ENCODE measurements at places on chromosomes 3 and 15.

GRCh38 chr15:88906551-88906950 is 6.6 kb downstream of the MFGE8 start:
- DNase-seq, result no peak

GRCh38 chr3:56424336-56424735 is 43.9 kb downstream of the ERC2 start:
- no peak for DNase-seq

DNA sequence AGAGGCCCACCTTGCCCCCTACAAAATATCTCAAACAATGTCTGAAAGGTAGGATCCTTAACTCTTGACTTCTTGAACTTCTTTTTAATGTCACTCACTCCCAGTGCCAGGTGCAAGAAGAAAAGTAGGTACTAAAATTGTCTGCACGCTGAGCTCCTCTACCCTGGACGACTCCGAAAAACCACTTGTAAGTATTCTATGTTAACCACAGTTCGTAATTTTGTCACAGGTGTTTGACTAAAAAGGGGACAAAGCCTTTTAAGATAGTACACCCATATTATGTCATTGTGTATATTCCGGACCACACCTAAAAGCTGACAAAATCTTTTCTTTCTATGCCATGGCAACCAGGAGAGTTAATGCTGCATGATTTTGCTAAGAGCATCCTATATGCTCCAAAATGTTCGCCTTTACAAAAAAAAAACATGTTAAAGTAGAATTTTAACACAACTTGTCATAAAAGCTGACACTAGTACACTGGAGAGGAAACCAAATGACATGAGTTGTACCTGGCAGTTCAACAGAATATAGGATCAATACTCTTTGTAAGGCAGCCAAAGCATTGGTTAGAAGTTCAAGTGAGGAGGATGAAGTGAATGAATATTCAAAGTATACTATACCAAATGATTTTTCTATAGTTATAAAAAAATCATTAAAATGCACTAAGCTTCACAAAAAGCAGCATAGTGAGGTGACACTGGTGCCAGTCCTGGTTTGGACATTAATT is 210.5 kb downstream of the FOXP1 start:
- peak; percentile 23 for DNase-seq

DNA sequence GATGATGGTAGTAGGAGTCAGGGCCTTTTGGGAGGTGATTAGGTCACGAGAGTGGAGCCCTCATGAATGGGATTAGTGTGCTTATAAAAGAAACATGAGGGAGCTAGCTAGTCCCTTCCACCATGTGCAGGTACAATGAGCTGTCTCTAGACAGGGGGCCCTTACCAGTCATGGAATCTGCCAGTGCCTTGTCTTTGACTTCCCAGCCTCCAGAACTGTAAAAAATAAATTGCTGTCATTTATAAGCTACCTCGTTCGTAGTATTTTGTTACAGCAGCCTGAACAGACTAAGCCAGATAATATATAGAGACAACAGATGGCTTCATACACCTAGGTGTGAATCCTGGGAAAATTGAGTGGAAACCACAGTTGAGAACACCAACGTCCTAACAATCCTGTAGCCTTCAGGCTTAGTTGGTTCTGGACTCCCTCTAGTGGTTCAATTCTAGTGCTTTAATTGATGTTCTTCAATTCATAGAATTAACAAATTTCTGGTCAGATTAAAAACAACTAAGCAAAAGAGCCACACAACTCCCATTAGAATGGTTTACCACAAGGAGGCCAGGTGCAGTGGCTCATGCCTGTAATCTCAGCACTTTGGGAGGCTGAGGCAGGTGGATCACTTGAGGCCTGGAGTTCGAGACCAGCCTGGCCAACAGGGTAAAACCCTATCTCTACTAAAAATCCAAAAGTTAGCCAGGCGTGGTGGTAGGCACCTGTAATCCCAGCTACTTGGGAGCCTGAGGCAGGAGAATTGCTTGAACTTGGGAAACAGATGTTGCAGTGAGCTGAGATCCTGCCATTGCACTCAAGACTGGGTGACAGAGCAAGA is 21.3 kb upstream of the GATM start:
- peak; percentile 14 for DNase-seq

DNA sequence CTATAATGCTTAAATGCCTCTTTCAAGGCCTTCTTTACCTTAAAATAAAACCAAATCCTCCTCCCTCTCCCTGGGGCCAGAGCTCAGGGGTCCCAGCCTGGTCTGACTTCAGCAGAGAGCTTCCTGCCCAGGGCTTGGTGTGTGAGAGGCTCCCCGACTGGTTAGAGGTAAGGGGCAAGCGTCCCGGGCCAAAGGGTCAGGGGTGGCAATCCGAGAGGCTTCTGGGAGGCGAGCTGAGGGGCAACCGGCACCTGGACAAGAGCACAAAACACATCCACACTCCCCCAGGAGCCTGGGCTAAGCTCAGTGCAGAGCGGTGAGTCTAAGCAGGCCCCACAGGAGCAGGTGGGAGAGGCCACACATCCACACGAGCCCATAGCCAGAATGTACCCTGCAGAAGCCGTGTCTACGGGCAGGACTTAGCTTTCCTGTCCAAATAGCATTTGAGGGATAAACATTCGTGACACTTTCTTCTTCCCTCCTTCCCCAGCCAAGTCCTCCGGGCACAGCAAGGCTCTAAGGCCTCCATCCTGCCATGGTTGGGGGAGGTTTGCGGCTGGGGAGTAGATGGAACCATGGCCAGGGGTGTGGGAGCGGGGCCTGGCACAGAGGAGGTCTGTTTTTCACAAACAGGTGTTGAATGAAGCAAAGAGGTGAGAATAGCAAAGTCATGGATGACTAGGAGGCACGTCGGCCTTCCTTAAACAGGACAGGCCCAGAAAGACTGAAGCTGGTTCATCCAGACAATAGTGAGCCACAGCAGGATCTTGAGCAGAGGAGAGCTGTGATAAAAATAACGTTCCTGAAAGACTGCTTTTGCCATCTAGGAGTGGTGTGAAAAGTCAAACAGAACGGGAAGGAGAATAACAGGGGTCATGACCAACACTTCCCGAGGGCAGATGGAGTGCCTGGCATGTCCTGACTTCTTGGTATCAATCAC is 98.7 kb upstream of the IQSEC1 start:
- no peak for DNase-seq

GRCh38 chr3:98807561-98807960 is 44.4 kb downstream of the ST3GAL6 start:
- DNase-seq, result no peak

DNA sequence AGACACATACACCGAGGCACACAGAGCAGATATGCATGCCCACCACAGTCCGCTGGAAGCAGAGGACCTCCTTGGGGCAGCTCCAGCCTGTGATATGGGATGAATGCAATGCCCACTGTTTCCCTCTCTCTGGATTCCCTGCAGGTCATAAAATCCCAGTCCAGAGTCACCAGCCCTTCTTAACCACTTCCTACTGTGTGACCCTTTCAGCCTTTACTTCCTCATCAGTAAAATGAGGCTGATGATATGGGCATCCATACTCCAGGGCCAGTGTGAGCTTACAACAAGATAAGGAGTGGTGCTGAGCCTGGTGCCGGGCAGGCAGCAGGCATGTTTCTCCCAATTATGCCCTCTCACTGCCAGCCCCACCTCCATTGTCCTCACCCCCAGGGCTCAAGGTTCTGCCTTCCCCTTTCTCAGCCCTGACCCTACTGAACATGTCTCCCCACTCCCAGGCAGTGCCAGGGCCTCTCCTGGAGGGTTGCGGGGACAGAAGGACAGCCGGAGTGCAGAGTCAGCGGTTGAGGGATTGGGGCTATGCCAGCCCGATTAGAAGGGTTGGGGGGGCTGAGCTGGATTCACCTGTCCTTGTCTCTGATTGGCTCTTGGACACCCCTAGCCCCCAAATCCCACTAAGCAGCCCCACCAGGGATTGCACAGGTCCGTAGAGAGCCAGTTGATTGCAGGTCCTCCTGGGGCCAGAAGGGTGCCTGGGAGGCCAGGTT is at the start of gene GNAT1:
Gene GNAT1 (plus strand): TSS at position 675 of the 725 bp plus-strand sequence. CDS start 116 bp downstream, outside the sequence.
- no peak for DNase-seq

DNA sequence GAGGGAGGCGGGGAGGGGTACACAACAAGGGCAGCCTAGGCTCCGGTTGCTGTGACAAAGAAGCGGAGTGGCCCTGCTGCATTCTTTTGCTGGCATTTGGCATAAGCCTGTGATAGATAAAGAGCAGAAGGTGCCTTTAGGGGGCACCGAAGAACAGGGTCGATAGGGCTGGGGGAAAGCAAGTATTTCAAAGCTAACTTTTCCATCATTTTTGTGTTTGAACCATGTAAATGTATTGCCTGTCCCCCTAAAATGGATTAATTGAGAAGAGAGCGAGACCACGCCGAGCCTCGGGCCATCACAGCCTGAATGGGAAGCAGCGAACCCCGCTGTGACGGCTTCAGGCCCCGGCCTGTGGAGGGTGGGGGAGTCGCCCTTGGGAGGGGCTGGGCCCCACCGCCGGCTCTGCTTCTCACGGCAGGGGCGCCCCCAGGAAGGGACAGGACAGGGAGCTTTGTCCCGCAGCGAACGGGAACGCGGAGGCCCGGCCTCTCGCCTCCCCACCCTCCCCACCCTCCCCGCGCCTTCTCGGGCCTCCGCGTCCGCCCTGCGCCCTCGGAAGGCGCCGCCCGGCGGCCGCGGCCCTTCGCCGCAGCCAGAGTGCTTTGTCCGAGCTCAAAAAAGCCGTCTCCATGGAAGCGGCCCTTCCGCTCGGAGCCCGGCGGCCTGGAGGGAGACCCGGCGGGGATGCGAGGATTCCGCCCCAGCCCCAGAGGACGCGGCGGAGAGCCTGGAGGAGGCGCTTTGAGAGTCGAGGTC is 32.4 kb upstream of the ALDH1L1 start:
- DNase-seq, result peak; percentile 7

DNA sequence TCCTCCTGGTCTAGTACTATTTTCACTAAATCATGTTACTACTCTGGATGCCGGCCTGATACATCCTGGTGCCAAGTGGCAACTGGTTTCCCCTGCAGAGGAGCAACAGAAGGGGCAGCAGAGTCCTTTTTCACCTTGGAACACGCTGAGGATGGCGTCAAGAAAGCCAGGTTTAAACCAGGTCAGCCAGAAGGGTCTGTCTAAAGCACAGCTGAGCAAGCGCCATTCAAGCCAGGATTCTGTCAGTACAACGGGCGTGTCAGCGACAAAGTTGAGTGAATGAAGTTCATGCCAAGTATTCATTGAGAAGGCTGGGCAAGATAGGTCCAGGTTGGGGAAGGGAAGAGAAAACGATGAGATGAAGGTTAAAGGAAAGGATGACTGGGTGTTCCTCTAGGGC is 88.2 kb downstream of the FBN1 start:
- DNase-seq, result no peak

DNA sequence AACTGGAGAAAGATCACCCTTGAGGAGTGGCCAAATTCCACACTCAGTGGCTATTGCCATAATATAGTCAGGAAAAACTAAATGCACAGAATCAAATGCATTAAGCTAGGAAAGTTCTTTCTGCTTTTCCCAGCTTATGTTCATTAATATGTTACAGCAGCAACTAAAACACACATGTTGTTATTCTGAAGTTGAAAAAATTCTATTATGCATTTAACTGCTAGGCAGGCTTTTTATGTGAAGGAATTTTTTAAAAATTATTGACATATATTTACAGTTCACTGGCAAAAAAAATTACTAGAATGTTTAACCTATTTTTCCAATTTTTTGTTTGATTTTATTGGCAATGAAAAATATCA is 135.2 kb upstream of the IL12A start:
- DNase-seq, result no peak

DNA sequence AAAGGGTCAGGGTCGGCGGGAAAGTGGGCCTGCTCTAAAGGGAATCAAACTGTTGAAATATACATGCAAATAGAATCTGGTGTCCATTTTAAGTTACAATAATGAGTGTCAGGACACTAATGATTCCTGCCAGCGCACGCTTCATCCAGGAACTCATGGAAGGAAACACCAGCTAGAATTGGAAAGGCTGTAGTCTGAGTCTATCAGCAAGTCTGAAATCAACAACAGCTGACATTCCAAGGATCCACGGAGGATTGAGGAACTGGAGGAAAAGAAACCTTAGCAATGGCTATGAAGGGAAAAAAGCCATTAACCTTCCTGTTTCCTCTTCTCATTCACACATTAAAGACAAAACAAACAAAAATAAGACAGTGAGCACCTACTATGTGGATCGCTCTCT is 1063.1 kb downstream of the NTRK3 start:
- no peak for DNase-seq

DNA sequence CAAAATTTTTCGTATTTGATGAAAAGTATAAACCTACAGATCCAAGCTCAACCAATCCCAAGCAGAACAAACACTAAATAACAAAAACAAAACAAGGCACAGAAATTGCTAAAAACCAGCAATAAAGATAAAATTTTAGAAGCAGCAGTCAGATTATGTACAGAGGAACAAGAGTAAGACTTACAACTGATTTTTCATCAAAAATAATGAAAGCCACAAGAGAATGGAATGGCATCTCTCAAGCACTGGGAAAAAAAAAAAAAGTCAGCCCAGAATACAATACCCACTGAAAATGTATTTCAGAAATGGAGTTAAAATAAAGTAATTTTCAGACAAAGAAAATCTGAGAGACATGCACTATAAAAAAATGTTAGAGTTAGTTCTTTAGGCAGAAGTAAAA is 27.0 kb downstream of the GPR156 start:
- DNase-seq, result no peak

Measured in NCI-H748 treated with DMSO at 0.1 percent for 48 hours (cell line).